ENCODE measurements at places on chromosomes 7 and 10.

- peak; percentile 67 for DNase-seq
Observed at GRCh38 chr7:123871998-123872867, 27.3 kb downstream of the HYAL4 start.

- no peak for DNase-seq
Observed at GRCh38 chr7:29139191-29139590, 7.1 kb downstream of the CPVL start.

GRCh38 chr7:149686011-149686410 lies 87.4 kb downstream of the ZNF467 start:
- no peak for DNase-seq

GRCh38 chr7:21777921-21778320 lies 167.8 kb downstream of the CDCA7L start:
- DNase-seq = no peak

DNA sequence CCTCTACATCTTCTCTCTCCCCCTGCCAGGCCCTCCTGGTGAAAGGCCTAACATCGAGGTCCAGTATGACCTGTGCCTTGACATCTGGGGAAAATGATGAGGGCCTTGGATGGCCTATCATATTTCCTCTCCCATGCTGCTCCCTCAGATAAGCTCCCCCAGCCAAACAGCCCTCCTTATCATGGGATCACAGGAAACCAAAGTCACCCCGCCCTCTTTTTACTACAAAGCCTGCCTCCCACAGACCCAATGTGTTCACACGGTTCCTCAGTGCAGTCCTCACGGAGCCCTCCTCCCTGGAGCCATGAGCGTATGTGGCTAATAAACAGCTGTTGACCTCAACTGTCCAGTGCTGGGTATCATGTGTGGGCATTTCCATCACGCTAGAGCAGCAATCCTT lies 32.0 kb downstream of the C10orf90 start:
- no peak for DNase-seq

GRCh38 chr7:123599766-123600165 lies 1.9 kb upstream of the ASB15 start:
- DNase-seq = no peak

GRCh38 chr10:84391326-84391725 lies 62.9 kb downstream of the CCSER2 start:
- DNase-seq = no peak

DNA sequence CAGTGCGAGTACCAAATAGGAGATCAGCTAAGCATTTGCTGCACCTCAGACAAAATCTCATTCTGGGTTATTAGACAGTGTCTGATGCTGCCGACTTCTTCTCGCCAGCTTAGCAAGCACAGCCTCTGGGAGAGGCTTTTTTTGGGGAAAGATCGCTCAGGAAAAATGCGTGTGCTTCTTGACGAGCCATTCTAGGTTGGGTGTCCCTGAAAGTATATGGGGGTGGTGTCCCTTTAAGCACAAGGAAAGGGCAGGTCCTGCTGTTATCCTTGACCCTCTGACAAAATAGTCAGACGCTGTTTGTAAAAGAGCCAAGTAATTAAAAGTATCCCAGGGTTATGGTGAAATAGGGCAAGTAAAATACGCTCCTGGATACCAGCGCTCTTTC lies 540.1 kb upstream of the FZD8 start:
- DNase-seq = no peak

DNA sequence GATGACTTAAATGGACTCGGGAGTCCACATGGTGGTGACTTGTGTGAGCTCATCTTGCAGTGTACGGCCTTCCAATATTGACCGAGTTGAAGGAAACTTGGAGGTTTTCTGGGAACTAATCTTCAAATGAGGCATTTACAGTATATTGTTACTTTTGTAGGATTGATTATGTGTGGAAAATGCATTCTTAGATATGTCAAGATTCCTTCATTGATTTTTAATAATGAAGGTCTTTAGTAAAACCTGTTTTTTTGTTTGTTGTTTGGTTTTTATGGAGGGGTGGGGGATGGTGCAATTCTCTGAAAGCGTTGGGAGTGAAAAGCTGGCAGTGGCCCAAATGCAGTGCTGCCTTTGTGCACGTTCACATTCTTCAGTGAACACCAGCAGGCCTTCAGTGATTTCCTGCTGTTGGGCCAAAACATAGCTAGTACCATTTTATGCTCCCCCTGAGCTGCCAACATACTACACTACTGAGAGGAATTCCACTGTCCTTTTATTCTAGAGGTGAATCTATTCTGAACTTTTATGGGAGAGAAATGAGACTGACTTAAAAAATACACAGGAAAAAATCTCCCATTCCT lies 50.4 kb downstream of the CCNY start:
- no peak for DNase-seq
